Stimulated activated CD4-positive, alpha-beta T cell treated with anti-CD3 and anti-CD28 coated beads, Interleukin-4, amount 100 ng/mL, for 1 hour (primary cell): ENCODE measurements at places on chromosomes 12 and 14.
A peak's percentile ranks its signal among the peaks of the same experiment; 100 is the strongest.

DNA sequence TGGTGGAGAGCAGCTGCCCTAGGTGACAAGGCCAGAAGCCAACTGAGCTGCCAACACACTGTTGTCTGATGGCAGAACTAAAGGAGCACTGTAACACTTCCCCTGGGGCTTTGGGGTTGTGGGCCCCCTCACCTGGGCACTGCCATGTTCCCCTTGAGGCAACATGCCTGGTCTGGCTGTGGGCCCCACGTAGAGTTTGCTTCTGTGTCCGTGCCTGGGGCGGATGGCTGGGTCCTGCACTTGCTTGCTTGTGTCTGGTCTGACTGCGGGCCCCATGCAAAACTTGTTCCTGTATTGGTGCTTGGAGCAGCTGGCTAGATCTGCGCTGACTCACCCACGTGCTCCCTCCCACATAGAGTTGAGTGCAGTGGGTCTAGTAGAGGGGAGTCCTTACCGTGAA lies 78.4 kb downstream of the MNAT1 start:
- DNase-seq, result no peak

DNA sequence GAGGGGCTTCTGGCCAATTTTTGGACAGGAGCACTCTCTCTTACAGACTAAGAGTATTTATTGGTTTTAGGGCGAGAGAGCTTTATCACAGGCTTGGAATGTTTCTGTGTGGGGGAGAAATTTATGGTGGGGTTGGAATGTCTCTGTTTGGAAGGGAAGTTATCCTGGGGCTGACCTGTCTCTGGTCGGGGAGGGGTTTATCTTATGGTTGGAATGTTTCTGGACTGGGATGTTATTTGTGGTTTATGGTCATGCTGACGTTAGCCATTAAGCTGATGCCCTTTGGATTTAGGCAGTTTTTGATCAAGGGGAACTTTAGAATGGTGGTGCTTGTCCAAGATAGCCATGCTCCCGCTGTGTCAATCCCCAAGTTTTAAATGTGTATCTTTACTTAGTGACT lies 614.8 kb downstream of the DIO2 start:
- DNase-seq, result no peak

DNA sequence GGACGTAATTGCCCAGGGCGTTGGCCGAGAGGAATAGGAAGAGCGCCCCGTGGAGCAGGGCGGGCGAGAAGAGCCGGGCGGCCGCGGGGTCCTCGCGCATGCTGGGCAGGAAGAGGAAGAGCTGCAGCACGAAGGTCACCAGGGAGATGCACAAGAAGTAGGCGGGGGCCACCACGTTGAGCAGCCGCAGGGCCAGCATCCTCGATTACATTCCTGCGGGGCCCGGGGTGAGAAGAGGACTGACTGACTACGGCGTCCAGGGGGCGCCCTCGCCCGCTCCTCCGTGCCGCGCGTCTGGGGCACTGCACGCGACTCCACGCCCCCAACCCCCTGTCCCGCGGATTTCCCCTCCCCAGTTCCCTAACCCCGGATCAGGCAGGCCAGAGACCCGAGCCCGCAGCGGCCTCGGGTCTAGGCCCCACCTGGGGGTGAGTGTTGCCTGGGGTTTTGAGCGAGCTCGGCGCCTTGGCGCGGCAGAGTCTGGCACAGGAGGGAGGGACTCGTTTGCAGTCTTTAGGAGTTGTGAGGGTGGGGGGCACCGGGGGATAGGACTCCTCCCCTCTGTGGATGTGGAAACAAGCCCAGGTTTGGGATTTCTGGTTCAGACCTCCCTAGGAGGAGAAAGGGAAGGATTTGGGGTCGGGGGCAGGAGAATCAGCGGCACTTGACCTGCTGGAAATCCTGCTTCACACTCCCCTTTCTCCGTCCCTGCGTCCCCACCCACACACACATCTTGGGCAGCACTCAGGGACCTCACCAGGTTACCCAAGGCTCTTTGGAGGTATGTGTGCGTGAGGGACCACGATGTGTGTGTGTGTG lies 1.8 kb downstream of the ZDHHC22 start:
- DNase-seq, result peak; percentile 51

GRCh38 chr12:46177025-46177424 lies 91.8 kb downstream of the SLC38A1 start:
- DNase-seq, result no peak

- no peak for DNase-seq
Measured at GRCh38 chr12:46480316-46480715, 107.7 kb upstream of the SLC38A2 start.

DNA sequence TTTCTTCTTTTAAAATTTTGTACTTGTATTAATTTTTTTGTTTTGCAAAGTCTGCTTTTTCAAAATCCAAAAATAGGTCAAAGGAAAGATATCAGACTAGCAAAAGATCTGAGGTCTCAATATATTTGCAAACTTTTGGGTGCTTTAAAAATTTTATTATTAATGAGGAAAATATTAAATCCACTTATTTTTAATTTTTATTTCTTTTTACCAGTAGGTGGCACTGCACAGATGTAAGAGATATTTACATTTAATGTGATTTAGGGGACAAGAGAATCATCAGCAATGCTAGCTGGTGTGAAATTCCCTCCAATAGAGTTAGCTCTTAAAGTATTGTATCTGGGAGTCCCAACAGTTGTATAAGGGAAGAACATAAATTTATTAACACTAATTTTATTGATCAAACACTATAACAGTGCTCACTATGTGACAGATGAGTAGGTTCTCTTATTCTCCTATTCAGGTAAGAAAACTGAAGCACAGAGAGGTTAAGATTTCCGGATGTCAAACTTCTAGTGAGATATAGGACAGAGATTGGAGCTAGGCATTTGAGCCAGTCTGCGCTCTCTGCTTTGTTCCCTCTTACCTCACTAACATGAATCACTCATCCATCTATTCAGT lies 30.5 kb downstream of the ALX1 start:
- DNase-seq, result no peak

DNA sequence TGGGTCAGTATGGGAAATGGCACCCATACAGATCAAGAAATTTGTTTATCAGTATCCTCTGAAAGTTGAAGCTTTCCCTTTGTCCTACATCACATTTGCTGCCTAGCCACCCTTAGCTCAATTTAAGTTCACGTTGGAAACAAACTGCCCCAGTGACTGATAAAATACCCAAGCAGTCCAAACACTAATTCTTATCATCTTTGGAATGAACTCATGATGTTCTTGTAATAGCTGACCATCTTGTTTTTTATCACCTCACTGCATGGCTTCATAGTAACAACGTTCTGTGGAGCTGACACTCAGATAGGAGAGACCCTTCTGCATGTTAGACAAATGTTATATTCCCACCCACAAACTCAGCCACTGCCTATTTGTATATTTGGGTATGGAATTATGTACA lies 93.4 kb downstream of the GPR135 start:
- DNase-seq, result no peak

DNA sequence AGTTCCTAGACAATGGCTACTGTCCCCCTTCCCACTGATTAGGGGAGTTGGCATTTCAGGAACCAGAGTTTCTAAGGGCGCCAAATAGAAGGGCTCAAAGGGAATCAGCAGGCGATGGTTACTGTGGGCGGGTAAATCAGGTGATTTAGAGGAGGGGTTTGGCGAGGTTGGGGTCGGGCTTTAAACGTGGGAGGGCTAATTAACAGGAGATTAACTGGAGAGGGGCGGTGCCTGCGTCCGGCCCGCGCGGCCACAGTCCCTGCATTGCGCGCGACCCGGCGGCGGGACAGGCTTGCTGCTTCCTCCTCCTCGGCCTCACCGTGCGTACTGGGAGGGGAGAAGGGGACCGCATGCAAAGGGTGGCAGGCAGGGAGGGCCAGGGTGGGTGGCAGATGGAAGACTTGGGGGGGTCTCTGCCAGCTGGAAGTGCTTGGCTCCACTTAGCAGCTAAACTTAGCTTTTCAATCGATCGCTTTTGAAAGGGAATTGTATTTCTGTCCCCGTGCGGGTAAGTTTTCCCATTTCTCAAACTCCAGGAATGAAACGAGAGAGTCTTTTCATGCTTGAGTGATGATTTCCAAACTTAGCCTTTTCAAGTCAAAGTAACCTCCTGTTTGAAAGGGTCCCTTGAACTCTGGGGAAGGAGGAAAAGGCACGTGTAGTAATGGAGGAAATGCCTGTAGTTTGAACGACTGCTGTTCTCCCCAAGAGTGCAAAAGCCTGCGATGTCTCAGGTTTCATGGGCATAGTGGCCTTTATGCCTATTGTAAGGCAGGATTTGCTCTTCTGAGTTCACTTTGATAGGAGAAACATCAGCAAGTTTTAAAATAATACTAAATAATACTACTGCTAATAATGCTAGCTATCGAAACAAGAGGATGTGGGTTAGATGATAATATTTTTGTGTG lies at the start of gene MGST1:
Gene MGST1 (plus strand): TSS at position 255 of the 908 bp plus-strand sequence. CDS start 6,608 bp downstream, outside the sequence.
- no peak for DNase-seq

DNA sequence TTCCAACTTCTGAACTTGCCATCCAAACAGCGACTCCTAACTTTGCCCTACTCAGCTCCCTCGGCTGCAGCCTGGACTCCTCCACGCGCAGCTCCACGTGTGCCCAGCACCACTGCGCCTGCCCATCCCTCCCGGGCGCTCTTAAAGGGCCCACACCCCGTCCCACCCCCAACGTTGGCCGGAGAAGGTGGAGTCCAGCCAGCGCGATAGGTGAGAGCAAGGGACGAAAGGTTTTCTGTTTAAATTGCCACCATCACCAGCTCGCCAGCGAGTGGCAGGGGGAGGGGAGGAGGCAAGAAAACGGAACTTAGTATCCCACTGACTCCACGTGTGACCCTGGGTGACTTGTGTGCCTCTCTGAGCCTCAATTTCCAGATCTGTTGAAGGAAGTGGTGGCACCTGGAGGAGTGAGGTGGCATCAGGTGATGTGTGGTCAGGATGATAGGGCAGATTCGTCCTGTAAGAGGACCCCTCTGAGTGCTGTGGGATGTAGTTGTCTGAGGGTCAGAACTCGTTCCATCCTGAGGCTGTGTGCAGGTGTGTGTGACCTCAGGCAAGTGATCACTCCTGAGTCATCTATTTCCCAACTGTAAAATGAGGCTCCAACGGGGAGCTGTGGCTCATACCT lies 59.7 kb downstream of the TRPV4 start:
- no peak for DNase-seq

GRCh38 chr14:34094384-34094783 lies 143.5 kb upstream of the EGLN3 start:
- no peak for DNase-seq

DNA sequence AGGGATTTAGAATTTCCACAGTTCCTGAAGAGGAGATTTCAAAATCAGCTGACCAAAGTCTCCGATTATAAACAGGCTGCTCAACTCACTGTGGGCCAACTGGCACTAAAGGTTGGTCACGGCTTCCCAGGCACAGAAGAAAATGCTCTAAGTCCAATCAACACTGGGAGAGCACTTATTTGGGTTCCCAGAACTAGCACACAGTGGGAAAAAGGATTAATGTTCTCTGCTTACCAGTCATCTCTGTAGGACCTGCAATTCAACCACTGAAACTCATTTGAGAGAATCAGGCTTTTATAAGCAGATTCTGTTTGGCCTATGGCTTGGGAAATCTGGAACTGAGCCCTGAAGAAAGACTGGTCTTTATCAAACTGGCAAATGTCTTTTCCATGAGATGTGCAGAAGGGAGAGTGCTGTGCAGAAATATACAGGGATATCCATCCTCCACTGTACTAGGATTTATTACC lies 49.4 kb downstream of the ABCC9 start:
- DNase-seq, result no peak

DNA sequence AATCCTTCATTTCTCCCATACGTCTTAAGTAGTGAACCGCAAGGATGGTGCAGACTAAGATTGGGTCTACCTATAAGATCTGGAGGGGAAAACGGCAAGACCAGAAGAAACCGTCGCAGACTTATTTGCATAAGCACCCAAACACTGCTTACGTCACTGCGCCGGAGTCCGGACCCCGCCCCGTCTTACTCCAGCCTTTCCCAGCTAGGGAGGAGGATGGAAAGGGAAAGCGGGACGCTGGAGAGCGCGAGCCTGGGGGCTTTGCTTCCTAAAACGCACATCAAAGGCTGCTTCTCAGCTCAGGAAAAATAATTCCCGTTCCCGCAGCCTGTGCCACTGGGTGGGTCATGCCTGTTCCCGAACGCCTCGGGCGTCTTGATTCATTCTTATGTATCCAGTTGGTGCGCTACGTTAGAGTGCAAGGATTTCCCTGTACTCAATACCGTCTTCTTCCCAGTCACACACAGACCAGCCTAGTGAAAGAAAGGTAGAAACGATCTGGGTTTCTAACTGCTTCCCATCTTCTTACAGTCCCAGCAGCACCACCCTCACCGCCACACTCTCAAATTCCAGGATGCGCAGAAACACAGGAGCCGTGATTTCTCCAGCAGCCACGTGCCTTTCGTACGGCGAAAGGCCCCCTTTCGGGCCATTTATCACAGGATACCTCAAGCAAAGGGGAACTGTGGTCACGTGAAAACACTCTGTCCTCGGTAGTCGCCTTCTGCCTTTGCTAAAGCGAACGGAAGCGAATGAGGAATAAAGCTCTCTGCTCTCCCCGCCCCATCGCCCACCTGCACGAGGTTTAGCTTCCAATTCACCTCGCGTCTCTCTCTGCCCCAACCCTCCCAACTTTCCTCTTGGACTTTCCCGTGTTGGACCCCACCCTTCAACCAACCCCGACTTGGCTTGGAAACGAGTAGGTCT lies 1.1 kb downstream of the SLC6A15 start:
- DNase-seq, result no peak

DNA sequence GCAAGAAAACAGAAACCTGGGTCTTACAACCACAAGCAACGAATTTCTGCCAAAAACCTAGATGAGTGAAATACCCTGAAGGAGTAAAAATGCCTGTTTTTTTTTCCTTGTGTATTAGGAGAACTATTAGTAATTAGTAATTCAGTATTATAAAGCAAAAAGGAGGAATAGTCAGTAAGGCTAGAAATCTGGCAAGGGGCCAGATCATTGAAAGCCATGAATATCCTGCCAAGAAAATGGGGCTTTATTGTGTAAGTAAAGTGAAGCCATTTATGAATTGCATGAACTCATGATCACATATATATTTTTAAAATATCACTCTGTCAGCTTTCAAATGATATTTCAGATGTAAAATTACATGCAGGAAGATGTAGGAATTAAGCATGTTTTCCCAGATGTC lies 57.9 kb downstream of the TXNDC16 start:
- DNase-seq, result no peak

DNA sequence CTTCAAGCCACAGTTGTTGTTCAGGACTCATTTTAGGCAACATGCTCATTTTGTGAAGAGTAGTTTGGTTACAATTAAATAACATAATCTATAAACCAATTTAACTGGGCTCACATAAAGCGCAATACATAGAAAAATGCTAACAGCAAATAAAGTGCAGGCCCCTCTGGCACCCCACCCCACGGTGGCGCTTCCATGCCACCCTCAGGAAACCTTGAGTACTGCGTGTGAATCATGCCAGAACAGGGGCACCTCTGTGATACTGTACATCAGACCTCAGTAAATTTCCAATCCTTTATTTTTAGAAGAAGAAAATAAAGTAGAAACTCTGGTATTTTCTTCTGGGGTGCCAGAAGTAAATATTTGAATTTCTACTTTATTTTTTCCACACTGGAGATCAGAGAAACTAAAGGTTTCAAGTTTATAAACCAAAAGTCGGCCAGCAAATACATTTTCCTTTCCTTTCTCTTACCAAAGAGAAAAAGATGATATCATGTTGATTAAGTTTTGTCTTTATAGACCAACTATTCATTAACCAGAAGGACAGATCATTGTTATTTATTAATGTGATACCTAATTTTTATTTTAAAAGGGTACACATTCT lies 316.8 kb downstream of the PAWR start:
- DNase-seq, result no peak

- DNase-seq, result no peak
Measured at GRCh38 chr12:66203820-66204219, 14.8 kb downstream of the IRAK3 start.
